Activated CD8-positive, alpha-beta memory T cell treated with anti-CD3 and anti-CD28 coated beads for 1 hour (primary cell): ENCODE measurements at places on chromosomes 6 and 20.

- peak; percentile 19 for DNase-seq
Measured at GRCh38 chr6:80338201-80338836, 231.8 kb downstream of the BCKDHB start.

DNA sequence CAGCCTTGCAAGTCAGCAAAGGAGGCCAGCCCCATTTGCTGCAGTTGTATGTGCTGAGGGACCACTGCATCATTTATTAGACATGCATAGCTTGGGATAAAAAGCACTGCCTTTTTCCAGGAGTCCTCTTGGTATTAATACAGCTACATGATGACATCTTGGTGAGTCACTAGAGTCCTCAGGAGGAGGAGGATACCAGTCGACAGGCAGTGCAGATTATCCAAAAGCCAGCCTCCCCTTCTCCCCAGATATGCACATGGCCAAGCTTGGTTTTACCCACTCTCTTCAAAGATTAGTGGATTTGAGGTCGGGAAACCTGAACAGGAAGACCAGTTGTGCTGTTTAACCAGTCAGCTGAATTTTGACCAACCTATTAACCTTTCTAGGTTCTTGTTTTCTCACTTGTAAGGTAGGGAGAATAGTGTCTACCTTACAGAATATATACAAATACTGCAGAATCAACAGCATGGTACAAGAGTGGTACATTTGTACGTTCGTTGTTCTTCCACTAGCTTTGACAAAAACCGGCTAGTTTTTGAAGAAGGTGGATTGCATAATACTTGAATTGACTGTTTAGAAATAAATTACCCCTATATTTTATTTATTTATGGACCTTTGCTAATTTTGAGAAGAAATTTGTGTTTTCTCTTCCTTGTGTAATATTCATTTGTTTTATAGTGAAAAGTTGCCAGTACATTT, 31.9 kb downstream of the VAPB start:
- no peak for DNase-seq

- DNase-seq: no peak
Measured at GRCh38 chr20:8661229-8661952, 407.5 kb upstream of the PLCB4 start.

- no peak for DNase-seq
Measured at GRCh38 chr6:123648723-123649122, 12.0 kb upstream of the TRDN start.

GRCh38 chr6:28081486-28081751, 1.1 kb downstream of the ZNF165 start:
- peak; percentile 23 for DNase-seq

DNA sequence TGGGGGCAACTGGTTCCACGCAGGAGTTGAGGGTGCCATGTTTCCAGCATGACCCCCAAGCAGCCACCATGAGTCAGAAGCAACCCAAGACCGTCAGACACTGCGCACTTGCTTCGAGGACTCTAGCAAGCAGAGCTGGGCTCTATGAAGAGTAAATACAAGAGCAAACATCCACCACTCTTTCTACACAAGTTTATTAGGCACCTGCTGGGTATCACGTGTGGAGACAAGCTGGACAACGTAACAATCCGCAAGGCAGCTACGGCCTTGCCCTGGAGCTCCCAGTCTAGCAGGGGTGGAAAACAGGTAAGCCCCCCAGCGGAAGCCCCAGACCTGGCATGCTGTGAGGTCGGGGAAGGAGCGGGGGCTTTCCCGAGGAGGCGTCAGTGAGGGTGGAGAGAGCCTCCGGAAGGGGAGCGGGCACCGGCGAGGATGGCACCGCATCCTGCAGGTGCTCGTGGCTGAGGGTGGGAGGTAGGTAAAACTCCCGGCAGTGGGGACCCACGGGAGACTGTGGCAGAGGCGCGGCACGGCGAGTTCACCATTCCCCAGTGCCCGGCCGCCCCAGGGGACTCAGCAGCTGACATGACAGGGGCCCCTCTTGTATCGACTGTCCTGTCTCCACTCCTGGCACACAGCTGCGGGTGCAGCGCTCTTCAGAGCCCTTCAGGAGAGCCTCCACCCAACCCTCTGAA, 33.6 kb downstream of the GNAS-AS1 start:
- DNase-seq: no peak
